ENCODE measurements at places on chromosomes 6 and 20. TPM values are rescaled to one million over a fixed set of nuclear protein-coding genes. Genes with fewer than 3 reads are reported as not detected.

Gene EPB41L1
- 6.7 TPM for total RNA-seq

Gene SLC17A1
- not detected for total RNA-seq

Gene DCDC2
- total RNA-seq = not detected

Gene CTSA
- 39.1 TPM for total RNA-seq

Gene PPP1R16B
- total RNA-seq = not detected

DNA sequence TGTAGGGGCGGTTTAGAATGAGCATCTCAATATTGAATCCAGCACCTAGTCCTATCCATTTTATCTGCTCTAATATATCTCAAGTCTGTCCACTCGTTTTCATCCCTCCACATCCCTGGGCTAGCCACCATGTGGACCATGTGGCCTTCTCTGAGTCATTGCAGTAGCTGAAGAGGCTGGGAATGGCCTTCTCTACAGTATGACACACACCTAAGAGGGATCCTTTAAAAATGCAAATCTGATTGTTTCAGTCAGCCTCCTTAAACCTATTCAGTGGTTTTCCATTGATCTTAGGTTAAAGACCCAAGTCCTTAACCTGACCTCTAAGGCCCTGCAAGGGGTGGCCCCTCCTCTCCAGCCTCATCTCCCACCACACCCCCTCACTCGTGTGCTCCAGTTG, 9.4 kb downstream of the RING1 start:
- no peak for DNase-seq

DNA sequence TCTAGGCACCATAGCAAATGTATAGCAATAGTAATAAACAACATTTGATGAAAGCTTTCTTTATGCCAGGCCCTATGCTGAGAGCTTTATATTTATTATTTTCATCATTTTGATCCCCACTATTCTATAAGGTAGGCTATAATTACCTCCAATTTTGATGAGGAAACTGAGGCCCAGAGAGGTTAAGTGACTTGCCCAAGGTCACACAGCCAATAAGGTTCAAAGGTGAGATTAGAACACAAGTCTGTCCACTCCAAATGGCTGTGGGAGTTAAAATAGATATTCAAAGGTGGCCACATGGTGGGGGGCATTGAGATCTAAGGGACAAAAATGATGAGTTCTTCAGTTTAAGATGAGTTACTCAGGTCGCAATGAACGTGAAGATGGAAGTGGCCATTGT, 269.9 kb downstream of the BMP7 start:
- no peak for DNase-seq

DNA sequence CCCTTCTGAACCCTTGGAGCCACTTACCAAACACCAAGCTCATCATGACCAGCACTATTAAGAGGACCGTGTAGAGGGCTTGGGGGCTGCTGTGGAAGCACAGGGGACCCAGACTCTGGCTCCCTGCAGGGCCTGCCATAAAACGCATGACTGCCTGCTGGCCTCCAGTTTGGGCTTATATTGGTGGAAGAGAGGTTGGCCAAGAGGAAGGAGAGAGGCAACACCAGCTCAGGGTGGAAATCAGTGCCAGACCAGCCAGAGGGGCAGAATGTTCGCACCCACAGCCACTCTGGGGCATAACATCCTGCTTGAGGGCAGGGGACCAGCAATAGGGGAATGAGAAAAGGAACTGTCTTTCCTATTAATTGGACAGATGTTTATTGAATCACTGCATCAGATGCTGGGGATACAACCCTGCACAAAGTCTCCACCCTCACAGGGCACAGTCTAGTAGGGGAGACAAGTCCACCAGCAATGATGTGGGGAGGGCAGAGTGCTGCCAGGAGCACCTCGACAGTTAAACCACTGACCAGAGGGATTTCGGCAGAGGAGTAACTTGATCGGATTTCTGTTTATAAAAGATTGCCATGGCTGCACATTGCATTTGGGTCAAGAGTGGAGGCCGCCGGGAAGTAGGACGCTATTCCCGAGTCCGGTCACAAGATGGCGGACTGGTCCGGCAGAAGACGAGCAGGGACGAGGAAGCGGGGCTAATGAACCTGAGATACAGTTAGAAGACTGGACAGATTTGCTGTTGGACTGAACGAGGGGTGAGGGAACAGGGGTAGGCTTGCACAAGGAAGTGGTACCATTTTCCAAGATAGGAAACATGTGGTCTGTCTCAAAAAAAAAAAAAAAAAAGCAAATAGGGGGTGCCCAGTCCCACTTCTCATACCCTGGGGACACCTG, at the start of gene LY6G5C:
LY6G5C (minus strand) TSS at position 842 of the 909 bp plus-strand sequence; CDS start at position 148, 694 bp downstream.
- DNase-seq = peak; percentile 81

DNA sequence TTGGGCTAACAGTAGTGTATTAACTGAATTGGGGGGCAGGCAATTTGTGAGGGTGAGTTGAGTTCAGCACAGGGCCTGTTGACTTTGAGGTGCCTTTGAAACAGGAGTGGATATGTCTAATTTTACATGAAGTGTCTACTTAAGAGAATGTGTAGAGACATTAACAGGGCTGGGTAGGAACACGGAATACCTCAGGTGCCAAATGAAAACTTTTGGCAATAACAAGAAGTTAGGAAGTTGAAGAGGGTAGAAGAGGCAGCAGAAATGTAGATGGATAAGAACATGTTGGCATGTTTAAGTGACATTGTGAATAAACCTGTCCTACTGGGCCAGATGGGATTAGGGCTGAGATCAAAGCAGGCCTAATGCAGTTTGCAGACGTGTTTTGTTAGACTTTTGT, 117.0 kb downstream of the SLC16A10 start:
- DNase-seq = no peak

GRCh38 chr6:56807989-56808337, 146.9 kb upstream of the BEND6 start:
- DNase-seq = no peak

DNA sequence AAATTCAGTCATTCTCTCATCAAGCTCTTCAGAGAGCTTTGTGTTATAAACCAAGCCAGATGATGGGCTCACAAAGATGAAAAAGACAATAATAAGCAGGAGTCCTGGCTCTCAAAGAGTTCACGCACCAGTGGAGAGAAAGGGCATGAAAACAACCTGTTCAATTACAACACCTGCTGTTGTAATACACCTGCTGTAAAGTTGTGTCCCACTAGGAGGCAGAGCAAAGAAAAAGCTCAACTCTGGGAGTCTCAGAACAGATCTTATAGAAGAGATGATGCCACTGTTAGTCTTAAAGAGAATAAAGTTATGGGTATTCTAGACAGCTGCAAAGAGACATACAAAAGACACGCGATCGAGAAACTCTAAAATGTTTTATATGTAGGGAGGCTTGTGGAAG, 100.6 kb downstream of the DCDC2 start:
- DNase-seq = peak; percentile 8

- DNase-seq = peak; percentile 52
Observed at GRCh38 chr20:33909331-33909921, 84.3 kb upstream of the RALY start.

DNA sequence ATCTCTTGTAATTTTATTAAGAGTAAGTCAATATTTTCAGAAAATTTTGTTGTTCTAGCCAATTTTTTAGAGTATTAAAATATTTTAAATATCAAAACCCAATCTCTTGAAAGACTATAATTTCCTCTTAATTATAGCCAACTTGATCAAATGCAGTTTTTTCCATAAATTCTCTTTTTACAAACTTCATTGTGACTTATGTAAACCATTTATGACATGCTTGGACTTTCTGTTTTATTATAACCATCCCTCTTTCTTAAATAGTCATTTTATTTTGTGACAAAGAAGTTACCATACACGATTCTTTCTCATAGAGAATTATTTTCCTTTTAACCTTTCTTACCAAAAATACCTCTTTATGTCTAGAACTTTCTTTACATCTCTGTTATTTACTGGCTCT, 1075.5 kb downstream of the KHDRBS2 start:
- DNase-seq = no peak

Measured in MCF 10A (cell line).